ENCODE measurements at places on chromosomes 4 and X. TPM values are rescaled to one million over a fixed set of nuclear protein-coding genes. Genes with fewer than 3 reads are reported as not detected.

The JCHAIN gene
- 4.0 TPM for total RNA-seq

The HS6ST2 gene
- not detected for total RNA-seq

GRCh38 chrX:19213610-19214152, 91.4 kb upstream of the ADGRG2 start:
- DNase-seq = no peak

The FAM9C gene
- total RNA-seq = not detected

DNA sequence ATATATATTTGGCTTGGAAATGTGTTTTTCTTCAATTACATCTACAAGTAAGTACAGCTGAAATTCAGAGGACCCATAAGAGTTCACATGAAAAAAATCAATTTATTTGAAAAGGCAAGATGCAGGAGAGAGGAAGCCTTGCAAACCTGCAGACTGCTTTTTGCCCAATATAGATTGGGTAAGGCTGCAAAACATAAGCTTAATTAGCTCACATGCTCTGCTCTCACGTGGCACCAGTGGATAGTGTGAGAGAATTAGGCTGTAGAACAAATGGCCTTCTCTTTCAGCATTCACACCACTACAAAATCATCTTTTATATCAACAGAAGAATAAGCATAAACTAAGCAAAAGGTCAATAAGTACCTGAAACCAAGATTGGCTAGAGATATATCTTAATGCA, 26.1 kb downstream of the NUDT6 start:
- no peak for DNase-seq

The CENPVL1 gene
- total RNA-seq = not detected

The FGG gene
- 40.3 TPM for total RNA-seq

GRCh38 chr4:4880492-4880891, 21.0 kb downstream of the MSX1 start:
- DNase-seq = no peak

DNA sequence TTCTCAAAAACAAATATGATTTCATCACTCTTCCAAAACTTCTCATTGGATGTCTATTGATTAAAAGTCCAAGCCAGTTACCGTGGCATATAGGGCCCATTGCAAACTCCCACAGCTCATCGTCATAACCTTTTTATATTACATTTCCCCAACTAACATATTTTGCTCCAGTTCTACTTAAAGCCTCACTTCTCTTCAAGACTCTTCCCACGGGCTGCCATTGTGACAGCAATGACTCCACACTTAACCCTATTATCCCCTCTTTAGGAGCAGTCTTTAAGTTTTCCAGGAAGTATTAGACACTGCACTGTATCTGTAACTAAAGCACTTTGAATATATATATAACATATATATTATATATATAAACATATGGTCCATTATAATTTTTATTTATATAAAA, 44.5 kb downstream of the DTHD1 start:
- no peak for DNase-seq

GRCh38 chrX:29242856-29243255, 655.6 kb downstream of the IL1RAPL1 start:
- DNase-seq = no peak

- no peak for DNase-seq
Measured at GRCh38 chr4:82652062-82652461, 90.3 kb upstream of the TMEM150C start.

GRCh38 chrX:17814557-17814956, 46.5 kb downstream of the RAI2 start:
- DNase-seq = no peak

GRCh38 chrX:153209347-153209746, 30.3 kb downstream of the MAGEA1 start:
- DNase-seq = no peak

DNA sequence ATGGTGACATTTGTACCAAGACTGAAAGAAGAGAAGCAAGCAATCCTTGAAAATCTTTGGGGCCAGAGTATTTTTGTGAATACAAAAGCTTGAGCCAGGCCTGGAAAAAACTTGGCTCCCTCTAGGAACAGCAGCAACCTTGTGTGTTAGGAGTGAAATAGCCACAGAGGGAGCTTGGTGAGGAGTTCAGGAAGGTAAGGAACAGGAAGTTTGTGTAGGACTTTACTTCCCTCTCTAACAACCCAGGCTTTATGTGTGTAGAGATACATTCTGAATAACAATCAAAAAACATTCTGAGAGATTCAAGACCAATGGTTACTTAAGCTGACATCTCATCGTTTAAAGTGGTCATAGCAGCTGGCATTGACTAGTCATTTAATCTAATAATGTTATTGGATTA, 668.5 kb downstream of the PCDH18 start:
- DNase-seq = no peak

The SRPX2 gene
- 25.0 TPM for total RNA-seq

DNA sequence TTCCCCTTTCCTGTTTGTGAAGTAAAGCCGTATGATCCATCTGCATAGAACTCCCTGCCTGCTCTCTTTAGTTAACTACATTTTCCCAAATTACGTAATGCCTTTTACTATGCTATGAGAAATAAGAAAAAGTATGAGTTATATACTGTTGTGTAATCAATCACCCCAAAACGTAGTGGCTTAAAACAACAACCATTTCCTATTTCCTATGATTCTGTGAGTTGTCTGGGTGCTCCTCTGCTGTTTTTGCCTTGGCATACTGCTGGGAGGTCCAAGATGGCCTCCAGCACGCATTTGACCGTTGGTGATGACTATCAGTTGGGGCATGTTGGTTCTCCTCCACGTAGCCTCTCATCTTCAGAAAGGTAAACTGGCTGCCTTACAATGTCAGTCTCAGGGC, 39.8 kb downstream of the BBS12 start:
- no peak for DNase-seq

GRCh38 chr4:119683518-119683917, 54.9 kb upstream of the PDE5A start:
- no peak for DNase-seq

GRCh38 chrX:19541931-19542330, 26.6 kb upstream of the MAP3K15 start:
- no peak for DNase-seq

DNA sequence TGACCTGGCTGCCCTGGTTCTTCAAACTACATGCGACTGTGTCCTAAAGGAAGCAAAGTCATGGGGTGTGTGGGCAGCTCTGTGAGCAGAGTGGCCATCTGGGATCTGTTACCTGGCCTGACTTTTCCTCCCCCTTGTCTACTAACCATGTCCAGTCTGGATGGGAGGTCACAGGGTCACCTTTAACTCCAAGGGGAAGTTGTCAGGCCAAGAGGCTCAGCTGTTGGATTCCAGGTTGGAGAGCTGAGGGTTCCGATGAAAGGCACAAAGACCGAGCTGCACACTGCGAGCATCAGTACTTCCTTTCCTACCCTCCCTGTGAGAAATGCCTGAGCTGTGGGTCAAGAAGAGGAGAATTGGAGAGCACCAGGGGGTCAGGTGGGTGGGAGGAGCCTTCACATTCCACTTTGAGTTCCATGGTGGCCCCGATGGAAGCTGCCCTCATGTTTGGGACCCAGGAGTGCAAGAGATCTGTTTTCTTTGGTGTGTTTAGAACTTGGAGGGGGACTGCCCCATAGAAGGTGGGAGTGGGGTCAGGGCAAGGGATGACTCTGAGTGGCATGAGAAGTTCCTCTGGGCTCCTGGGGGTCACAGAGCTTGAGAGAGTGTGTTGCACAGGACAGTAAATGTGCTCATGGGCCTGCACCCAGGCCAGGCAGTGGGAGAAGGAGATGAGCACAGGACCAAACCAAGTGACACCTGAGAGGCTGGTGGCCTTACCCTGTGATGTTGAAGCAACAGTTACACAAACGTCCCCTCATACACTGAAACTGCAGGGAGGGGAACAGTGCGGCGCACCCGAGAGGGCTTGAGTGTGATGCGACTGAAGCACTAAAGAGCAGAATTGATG, 36.2 kb downstream of the RGS12 start:
- no peak for DNase-seq

DNA sequence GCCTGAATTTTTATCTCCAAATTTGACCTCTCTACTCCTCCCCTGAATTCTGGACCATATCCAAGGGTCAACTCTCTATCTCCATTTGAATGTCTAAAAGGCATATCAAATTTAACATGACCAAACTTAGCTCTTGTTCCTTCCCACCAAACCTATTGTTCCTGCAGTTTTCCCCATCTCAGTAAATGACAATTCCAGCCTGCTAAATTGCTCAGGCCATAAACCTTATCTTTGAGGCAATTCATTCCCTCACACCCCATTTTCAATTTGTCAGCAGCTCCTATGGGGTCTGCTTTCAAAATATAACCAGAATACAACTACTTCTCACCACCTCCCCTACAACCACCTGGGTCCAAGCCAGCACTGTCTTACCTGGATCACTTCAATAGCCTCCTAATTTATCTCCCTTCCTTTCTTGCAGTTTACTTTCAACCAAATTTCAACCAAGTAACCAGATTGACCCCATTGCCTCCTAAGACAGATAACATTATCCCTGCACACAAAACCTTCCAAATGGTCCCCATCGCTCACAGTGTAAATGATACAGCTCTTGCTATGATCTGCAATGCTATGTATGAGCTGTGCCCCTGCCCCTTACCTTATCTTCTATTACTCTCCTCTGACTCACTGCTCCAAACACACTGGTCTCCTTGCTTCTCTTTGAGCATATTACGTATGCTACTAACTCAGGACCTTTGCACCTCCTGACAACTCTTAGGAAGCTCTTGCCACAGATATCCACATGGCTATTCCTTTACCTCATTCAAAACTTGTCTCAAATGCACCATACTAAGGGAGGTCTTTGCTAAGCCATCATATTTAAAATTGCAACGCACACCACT, 66.0 kb downstream of the CAMK2D start:
- DNase-seq = no peak

The SYNPO2 gene
- 178 TPM for total RNA-seq

GRCh38 chr4:41881981-41882624, 53.1 kb upstream of the TMEM33 start:
- DNase-seq = no peak

- no peak for DNase-seq
Measured at GRCh38 chr4:151753056-151753455, 7.8 kb downstream of the GATB start.

DNA sequence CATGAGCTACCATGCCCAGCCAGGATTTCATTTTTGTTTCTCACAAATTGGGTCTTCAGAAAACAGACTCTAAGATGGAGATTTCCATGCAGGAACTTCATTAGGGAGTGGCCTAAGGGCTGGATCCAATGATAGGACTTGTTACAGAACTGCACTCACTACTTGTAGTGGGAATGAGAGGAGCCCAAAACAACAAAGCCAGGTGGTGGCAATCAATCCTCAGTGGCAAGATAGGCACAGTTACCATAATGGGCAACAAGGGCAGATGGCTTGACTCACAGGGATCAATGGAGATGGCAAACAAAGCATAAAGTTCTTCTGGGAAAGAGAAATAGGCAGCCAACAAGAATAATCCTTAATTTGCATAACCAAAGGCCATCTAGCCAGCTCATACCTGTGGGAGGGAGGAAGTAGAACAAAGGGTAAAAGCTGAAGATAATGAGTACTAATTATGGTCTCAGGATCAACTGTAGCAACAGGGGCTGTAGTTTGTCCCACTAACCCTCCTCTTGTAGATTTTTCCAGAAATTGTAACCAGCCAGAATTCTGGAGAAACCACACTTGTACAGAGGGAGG, 72.8 kb upstream of the MAPK10 start:
- DNase-seq = no peak

DNA sequence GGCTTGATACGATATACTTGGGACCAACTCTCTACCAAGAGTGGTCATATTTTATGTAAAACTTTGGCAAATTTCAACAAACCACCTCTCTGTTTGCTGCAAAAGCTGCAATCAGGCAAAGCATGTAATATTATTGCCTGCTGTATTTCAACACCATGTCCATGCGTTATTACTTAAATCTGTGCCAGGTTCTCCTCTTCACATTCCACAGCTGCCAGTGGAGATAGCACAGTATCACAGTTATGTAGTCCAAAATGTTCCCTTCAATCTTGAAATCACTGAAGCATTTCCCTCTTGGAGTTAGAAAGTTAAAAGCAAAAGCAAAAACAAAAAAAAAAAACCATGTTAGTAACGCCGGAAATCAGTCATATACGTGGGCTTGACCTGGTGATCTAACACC, 396.7 kb upstream of the MAGEC2 start:
- no peak for DNase-seq

- no peak for DNase-seq
Measured at GRCh38 chr4:106809076-106809475, 227.0 kb downstream of the DKK2 start.

The F11 gene
- total RNA-seq = not detected

DNA sequence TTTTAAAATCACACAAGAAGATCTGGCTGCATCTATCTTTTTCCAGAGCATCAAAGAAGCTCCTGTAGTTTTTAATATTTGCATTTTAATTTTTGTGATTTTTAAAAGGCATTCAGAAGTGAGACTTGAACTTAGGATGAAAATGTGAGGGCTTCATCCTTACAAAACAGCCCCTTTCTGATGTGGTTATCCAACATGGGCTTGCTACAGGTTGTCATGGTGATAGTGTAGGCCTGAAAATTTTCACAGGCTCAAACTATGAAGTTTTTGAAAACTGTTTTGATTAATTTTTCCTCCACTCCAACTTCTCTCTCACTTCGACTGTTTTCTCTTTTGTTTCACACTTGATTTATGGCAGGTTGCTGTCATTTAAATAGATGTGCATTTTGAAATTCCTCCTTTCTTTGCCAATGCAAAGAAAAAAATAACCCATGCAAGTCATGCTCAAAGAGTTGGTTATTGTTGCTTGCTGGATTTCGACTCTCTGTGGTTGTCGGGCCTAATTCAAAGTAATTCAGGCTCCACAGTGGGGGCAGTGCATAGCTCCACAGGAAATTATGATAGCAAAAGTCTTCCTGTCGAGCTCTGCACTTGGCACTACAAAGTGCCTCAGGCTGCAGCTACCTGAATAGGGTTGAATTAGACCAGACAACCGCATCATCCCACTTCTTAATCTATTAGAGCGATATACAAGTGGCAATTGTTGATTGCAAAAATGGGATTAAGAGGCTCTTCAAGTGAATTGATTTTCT, 201.0 kb upstream of the GPR101 start:
- DNase-seq = no peak

The COX7B2 gene
- total RNA-seq = not detected

DNA sequence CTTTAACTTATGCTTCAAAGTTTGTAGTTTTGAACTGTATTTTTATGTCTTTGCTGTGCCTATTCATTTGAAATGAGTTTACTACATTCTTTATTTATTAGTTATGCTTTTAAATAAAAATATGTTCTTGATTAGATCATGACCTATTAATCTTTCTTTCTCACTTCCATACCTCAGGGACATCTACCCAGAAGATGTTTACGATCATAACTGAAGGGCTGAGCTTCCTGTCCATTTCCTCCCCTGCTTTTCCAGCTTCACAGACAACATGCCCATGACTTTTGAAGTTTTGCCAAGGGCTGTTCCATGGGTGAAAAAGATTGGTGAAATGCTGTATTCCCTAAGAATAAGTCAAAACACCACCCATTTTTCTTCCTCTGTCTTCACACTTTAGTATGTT, 99.7 kb upstream of the DDIT4L start:
- DNase-seq = no peak

All from ascending aorta (tissue), 2 donors.